ENCODE measurements at places on chromosomes 13 and 19. TPM values are rescaled to one million over a fixed set of nuclear protein-coding genes. Genes with fewer than 3 reads are reported as not detected.

- H3K27me3 ChIP-seq: no peaks in the 10 kb centered on the region
- no peaks in the 10 kb centered on the region for H3K36me3 ChIP-seq
- peaks cover 10% of the 10 kb centered on the region for H3K4me1 ChIP-seq
- DNase-seq: no peak
- H3K4me3 ChIP-seq: no peak overlapping the region
- no peak overlapping the region for H3K27ac ChIP-seq
Measured at GRCh38 chr19:16319481-16319880, 5.1 kb upstream of the KLF2 start.

DNA sequence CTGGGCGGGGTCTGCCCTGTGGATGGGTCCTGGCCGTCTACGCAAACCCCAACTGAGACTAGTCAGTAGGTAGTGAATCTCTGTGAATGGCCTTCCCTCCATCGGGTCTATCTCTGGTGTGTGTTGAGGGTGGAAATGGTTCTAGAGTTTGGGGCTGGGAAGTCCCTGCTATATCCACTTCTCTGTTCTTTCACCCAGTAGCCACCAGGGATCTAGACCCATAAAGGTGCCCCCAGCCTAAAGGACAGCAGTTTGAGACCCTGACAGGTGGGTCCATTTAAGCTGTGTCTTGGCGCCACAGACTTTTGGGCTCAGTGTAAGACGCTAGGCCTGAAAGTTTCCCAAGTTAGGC lies 57.7 kb downstream of the ZNF568 start:
- no peaks in the 10 kb centered on the region for H3K27me3 ChIP-seq
- DNase-seq: no peak
- no peaks in the 10 kb centered on the region for H3K4me1 ChIP-seq
- no peak overlapping the region for H3K27ac ChIP-seq
- no peaks in the 10 kb centered on the region for H3K36me3 ChIP-seq

DNA sequence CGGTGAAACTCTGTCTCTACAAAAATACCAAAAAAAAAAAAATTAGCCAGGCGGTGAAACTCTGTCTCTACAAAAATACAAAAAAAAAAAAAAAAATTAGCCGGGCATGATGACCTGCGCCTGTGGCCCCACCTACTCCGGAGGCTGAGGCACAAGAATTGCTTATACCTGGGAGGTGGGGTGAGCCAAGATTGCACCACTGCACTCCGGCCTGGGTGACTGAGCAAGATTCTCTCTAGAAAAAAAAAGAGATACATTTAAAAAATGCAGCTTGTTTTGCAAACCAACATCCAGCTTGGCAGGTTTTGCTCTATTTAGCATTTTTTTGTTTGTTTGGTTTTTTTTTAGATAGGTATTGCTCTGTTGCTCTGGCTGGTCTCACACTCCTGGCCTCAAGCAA lies 6.7 kb upstream of the PGPEP1 start:
- H3K4me3 ChIP-seq: no peak overlapping the region
- no peak overlapping the region for H3K27ac ChIP-seq
- no peaks in the 10 kb centered on the region for H3K27me3 ChIP-seq
- peaks cover 23% of the 10 kb centered on the region for H3K4me1 ChIP-seq
- DNase-seq: no peak
- H3K36me3 ChIP-seq: no peaks in the 10 kb centered on the region

GRCh38 chr19:34481861-34482379 lies 362 bp downstream of the WTIP start:
- peaks cover 6% of the 10 kb centered on the region for H3K4me1 ChIP-seq
- H3K27ac ChIP-seq: peak overlapping the region; percentile 52
- no peak for DNase-seq
- no peaks in the 10 kb centered on the region for H3K27me3 ChIP-seq
- H3K4me3 ChIP-seq: no peak overlapping the region
- H3K36me3 ChIP-seq: no peaks in the 10 kb centered on the region

- no peak for DNase-seq
- H3K36me3 ChIP-seq: no peaks in the 10 kb centered on the region
- H3K4me3 ChIP-seq: no peak overlapping the region
- no peaks in the 10 kb centered on the region for H3K27me3 ChIP-seq
Measured at GRCh38 chr13:107873926-107874325, 341.4 kb downstream of the LIG4 start.

- no peak overlapping the region for H3K4me3 ChIP-seq
- no peak overlapping the region for H3K27ac ChIP-seq
- no peak for DNase-seq
- no peaks in the 10 kb centered on the region for H3K27me3 ChIP-seq
Measured at GRCh38 chr13:103663996-103664395, 597.8 kb upstream of the SLC10A2 start.

Gene ZNF468
- total RNA-seq: 12.3 TPM

Gene COMMD6
- 108 TPM for total RNA-seq

Gene SNAPC2
- 42.9 TPM for total RNA-seq

Gene TMEM86B
- total RNA-seq: 10.6 TPM

Measured in HCT116 (cell line).